ENCODE measurements at places on chromosomes 4 and X. TPM values are rescaled to one million over a fixed set of nuclear protein-coding genes. Genes with fewer than 3 reads are reported as not detected.

DNA sequence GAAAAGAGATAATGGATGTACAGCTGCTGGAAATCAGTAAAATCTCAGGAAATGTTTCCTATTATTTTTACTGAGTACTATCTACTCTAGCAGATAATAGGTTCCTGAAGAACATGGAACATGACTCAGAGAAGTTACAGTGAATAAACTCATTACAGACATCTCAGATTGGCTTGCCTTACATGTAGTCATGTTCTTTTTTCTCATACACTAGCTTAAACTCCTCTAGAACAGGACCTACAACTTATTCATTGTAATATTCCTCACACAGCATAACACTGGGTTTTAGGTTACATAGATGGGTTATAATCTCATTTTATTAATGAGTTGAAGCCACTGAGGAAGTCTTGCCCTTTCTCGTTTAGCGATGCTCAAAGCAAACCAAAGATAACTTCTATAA lies 86.9 kb upstream of the BMP2K start:
- DNase-seq = no peak

GRCh38 chr4:104979083-104979760 lies 167.5 kb upstream of the TET2 start:
- DNase-seq = no peak

DNA sequence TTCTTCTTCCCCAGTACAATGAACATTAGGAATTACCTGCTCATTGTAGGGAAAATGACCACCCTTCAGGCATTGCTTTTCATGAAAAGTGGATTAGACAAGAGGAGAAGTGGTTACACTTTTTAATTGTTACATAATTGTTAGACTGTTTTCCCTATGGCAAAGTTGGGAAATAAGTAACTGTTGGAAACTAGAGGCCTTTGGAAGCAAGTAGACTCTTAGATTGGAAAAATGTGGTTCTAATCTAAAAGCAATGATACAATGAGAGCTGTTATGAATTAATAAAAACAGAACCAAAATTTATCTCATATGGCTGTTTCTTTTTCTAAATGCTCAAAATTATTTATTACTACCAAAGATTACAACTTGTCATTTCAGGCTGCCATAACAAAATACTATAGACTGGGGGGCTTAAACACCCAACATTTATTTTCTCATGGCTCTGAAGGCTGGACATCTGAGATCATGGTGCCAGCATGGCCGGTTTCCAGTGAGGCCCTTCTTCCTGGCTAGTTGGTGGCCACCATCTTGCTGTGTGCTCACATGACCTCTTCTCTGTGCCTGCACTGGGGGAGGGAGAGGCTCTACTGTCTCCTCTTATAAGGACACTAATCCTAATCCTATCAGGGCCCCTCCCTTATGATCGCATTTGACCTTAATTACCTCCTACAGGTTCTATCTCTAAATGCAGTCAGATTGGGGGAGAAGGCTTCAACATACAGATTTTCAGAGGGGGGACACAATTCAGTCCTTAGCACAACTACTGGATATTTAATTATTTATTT lies 12.5 kb downstream of the CC2D2A start:
- no peak for DNase-seq

DNA sequence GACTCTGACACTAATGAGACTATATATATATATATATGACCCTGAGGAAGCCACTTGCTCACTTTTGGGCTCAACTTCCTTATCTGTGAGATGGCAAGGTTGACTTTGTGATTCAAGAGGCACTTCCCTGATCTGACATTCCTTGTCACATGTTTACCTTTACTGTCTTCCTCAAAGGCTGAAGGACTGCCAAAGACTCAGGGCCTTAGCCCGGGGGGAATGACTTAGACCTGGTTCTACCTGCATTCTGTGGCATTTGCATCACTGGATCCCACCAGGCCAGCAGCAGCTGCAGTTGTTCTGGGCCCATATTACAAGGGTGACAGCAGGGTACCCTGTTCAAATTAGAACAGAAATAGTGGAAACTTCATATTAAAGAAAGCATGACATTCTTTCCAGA lies 3.1 kb upstream of the HS6ST2 start:
- no peak for DNase-seq

DNA sequence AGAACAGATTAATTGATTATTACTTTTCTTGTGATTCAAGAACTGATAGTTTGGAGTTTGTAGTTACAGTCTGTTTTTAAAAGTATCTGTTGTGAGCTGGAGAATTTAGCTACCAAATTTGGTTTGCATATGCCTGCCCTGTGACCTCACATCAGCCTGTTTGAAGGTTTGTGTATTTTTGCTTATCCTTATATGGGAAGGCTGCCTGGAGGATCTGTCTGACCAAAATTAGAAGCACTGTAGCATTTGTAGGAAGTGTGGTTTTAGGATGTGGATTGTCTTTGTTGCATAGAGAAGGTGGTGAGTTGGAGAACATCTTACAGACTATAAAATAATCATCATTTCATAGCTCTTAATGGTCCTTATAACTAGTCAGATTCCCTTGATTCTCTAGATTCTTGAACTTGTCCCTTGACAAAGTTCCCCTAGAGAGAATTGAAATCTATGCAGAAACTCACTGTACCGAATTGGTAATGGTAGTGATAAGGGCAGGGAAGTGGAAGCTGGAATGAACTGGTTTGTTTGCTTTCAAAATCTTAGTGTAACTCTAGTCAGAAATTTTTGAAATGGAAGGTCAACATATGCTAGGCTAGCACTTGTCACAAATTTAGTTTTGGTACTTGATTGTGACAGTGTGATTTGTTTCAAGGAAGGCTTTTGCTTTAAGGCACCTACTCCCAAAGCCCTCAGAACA lies 57.3 kb downstream of the SH3BGRL start:
- DNase-seq = no peak

DNA sequence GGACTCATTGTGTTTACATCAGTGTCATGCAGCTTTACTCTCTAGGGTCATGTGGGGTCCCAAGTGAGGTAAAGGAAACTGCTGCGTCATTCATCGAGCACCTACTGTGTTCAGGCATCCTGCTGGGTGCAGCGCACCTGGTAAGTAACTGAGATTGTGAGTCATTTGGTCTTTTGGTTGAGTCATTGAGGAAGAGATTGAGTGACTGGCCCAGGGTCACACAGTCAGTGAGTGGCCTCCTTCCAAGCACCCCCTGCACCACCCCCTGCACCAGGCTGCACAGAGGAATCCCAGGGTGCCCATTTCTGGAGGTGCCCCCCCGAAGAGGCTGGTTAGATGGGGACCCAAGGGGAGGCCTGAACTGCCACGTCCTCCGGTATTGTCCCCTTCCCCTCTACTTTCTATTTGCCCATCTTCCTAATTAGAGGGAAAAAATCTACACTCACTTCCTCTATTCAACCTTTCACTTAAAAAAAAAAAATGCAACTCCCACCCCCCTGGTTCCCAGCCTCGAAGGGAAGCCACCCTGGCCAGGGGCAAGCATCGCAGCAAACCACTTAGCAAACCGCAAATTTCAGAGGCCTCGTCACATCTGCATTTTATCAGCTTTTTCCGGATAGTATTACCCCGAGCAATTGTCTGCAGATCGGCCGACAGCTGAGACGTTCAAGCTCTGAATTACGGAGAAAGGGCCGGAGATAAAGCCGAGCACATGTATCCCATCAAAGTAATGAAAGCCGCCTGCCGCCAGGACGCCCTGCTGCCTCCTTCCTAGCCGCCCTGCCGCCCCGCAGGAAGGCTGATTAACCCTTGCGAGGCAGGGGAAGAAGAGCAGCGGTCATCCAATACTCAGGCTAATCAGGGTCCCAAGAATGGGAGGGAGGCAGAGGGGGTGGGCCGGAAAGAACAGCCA lies 96.3 kb upstream of the MSX1 start:
- no peak for DNase-seq

DNA sequence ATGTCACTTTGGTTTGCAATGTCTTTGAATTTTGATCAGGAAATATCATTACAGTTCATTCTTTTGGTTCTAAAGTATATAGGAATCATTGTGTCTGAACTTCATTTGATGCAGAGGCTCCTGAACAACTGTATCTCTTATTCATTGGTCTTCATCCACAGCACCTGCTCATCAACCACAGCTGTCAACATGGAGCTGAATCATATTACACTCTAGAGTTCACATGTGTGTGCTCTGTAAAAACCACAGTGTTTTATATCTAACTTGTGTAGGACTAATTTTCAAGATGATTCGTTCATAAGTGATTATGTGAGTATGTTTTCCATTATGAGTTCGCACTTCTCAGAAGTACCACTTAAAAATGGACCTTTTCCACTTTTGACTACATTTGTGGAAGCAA lies 643.3 kb upstream of the FAM241A start:
- DNase-seq = no peak

Gene ZNF157
- not detected for total RNA-seq

Gene GAGE1
- not detected for total RNA-seq

Data from HT-29 (cell line).